GM23338 (cell line): ENCODE measurements at places on chromosomes 3 and 15. TPM values are rescaled to one million over a fixed set of nuclear protein-coding genes. Genes with fewer than 3 reads are reported as not detected.

The ZNF148 gene
- polyA plus RNA-seq = 14.4 and 16.9 TPM in 2 replicates

The LRRC31 gene
- not detected in 2 replicates for polyA plus RNA-seq

The PAK6 gene
- 2.4 and 2.9 TPM in 2 replicates for polyA plus RNA-seq

The P2RY14 gene
- 0.95 and 1.2 TPM in 2 replicates for polyA plus RNA-seq

The RTF1 gene
- polyA plus RNA-seq = 296 and 298 TPM in 2 replicates

The ACTR8 gene
- polyA plus RNA-seq = 16.2 and 19.8 TPM in 2 replicates

The ISLR gene
- polyA plus RNA-seq = 0.09 and 0.55 TPM in 2 replicates

The SIN3A gene
- 22.6 and 24.3 TPM in 2 replicates for polyA plus RNA-seq

The PTPRG gene
- 18.4 and 24.4 TPM in 2 replicates for polyA plus RNA-seq

The GATA2 gene
- polyA plus RNA-seq = 0.37 and 0.52 TPM in 2 replicates

The GTF2A2 gene
- polyA plus RNA-seq = 420 and 424 TPM in 2 replicates

The HHATL gene
- not detected in 2 replicates for polyA plus RNA-seq

The CLDN11 gene
- 5.2 and 6.8 TPM in 2 replicates for polyA plus RNA-seq

The ECE2 gene
- 0.48 TPM in 1 of 2 replicates, not detected in the other for polyA plus RNA-seq

The ABCC5 gene
- polyA plus RNA-seq = 14.0 TPM in 2 replicates

The CP gene
- polyA plus RNA-seq = 2.3 and 3.6 TPM in 2 replicates

The LRTM1 gene
- polyA plus RNA-seq = 0.47 TPM in 1 of 2 replicates, not detected in the other

The NRROS gene
- polyA plus RNA-seq = 1.2 and 2.3 TPM in 2 replicates

The ALDH1A2 gene
- not detected in 2 replicates for polyA plus RNA-seq

The DPPA4 gene
- polyA plus RNA-seq = 546 and 574 TPM in 2 replicates

The PCYT1A gene
- 11.3 and 11.6 TPM in 2 replicates for polyA plus RNA-seq

The POLQ gene
- polyA plus RNA-seq = 4.5 and 6.9 TPM in 2 replicates

The C3orf62 gene
- 1.6 and 3.3 TPM in 2 replicates for polyA plus RNA-seq

The MANF gene
- 41.7 and 48.7 TPM in 2 replicates for polyA plus RNA-seq

The ATP8B4 gene
- 0.07 TPM in 1 of 2 replicates, not detected in the other for polyA plus RNA-seq

The SUSD5 gene
- 1.1 and 1.4 TPM in 2 replicates for polyA plus RNA-seq
